ENCODE measurements at places on chromosomes 4 and X.

- DNase-seq: no peak
Observed at GRCh38 chrX:68941385-68941952, 112.6 kb downstream of the EFNB1 start.

GRCh38 chr4:122772311-122772710 is 39.8 kb downstream of the BBS12 start:
- no peak for DNase-seq

DNA sequence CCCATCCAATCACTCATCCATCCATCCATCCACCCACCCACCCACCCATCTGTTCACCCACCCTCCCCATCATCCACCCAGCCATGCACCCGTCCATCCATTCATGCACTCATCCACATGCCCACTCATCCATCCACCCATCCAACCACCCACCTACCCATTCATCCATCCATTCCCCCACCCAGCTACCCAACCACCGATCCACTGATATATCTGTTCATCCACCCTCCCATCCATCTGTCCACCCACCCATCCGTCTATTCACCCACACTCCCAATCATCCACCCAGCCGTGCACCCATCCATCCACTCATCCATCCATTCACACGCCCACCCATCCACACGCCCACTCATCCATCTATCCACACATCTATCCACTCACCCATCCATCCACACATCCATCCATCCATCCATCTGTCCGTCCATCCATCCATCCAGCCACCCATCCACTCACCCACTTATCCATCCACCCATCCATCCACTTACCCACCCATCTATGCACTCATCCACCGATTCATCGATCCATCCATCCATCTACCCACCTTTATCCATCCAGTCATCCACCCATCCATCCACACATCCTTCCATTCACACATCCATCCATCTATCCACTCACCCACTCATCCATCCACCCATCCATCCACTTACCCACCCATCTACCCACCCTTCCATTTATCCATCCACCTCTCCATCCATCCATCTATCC is 28.4 kb downstream of the ASMTL start:
- DNase-seq: no peak

DNA sequence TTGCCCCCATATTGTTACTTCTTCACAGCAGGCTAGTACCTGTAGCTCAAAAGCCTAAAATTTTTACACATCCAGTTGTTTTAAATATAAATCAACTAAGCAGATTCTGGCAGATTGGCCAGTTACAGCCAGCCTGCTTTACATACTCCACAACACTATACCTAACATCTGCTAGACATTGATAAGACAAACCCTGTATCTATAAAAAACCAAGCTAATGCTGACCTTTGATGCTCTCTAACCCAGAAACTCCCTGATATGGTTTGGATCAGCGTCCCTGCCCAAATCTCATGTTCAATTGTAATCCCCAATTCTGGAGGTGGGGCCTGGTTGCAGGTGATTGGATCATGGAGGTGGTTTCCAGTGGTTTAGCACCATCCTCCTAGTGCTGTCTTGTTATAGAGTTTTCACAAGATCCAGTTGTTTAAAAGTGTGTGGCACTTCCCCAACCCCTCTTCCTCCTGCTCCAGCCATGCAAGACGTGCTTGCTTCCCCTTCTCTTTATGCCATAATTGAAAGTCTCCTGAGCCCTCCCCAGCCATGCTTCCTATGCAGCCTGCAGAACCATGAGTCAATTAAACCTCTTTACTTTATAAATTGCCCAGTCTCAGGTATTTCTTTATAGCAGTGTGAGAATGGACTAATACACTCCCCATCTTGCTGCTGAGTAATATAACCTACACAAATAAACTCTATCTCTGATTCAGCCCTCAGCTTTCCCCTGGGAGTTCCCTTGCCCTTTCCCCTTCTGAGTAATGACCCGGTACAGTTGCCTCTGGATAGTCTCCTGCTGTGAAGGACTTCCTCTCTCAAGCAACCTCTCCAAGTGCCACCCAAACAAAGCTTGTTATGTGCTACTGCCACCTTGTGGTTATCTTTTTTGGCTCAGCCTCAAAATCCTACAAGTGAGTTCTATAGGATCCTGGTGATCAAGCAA is 39.6 kb downstream of the ZCCHC13 start:
- DNase-seq: peak; percentile 5

DNA sequence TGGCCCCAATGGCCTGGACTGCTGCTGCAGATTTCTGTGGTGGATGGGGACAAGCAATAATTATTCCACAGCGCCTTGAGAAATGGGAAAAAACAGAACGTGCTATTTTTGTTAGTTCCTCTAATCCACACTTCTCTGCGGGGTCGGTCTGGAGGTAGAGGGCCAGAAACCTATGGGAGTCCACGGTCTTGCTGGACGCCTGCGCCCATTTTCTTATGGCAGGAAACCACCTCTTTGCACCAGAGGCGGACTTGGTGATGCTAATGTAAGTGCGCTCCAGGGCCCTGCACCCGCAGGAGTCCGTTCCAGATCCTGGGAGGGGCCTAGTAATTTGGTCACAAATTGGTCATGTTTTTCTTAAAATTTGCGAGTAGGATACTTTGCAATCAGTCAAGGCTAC is 25.9 kb upstream of the CLDN24 start:
- no peak for DNase-seq

DNA sequence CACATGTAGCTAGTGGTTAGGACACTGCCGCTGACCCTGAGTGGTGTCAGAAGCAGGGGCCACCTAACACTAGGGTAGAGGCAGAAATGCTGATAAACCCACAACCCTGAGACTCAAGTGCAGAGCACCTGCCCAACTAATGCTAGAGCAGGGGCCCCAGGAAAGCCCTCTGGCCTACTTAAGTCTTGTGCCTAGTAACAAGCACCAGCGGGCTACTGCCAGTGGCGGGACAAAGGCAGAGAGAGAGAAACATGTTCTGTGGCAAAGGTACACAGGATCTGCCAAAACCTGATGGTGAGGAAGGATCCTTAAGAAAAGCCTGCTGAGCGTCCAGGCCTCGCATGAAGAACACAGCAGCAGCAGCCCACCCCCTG is 172.4 kb downstream of the PRDM5 start:
- no peak for DNase-seq

DNA sequence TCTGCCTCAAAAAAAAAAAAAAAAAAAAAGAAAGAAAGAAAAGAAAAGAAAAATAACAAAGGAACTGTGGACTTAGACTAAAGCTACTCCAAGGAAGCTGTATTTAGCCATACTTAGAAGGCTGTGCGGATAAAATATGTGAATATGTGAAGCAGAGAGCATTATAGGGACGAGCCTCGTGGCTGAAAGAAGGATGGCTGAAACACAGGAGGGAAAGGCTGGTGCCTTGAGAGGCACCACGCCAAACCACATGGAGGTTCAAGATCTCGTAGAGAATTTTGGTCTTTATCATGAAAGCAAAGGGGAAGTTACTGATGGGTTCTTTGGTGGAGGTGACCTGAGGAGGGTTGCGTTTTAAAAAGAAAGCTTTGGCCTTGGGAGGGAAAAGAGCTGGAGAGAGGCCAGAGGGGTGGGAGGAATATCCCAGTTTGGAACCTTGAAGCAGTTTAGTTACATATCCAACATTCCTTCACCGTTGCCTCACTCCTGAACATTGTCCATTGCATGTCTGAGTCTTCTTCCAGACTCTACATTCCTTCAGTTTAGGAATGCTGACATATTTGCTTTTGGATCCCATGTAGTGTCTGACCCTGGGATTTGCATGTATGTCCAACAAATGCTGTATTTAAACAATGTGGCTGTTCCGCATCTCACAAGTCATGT is 82.5 kb downstream of the CPE start:
- no peak for DNase-seq

DNA sequence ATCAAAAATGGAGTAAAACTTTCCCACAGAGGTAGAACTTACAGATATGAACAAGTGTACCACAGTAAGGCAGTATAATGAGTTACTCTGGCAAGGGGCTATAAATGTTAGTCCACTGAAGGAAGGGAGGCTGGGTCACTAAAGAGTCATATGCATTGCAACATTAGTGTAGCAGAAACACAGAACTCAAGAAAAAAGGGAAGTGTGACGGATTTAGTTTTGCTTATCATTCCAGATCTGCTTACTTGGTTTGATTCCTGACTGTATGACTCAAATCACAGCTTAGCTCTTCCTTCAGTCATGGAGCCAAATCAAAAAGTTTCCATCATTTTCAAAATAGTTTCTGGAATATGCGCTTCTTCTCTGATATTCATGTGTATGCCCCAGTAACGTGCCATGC is 148.7 kb downstream of the FSTL5 start:
- DNase-seq: no peak

DNA sequence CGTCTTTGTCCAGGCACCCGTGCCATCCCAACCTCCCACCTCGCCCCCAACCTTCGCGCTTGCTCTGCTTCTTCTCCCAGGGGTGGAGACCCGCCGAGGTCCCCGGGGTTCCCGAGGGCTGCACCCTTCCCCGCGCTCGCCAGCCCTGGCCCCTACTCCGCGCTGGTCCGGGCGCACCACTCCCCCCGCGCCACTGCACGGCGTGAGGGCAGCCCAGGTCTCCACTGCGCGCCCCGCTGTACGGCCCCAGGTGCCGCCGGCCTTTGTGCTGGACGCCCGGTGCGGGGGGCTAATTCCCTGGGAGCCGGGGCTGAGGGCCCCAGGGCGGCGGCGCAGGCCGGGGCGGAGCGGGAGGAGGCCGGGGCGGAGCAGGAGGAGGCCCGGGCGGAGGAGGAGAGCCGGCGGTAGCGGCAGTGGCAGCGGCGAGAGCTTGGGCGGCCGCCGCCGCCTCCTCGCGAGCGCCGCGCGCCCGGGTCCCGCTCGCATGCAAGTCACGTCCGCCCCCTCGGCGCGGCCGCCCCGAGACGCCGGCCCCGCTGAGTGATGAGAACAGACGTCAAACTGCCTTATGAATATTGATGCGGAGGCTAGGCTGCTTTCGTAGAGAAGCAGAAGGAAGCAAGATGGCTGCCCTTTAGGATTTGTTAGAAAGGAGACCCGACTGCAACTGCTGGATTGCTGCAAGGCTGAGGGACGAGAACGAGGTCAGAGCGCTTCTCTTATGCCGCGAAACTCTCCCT is at the start of gene TET2:
TSS of gene TET2 (plus strand) at position 601 of the 740 bp plus-strand sequence. CDS start 87,067 bp downstream, outside the sequence.
- peak; percentile 69 for DNase-seq

- DNase-seq: no peak
Observed at GRCh38 chr4:156581282-156582063, 390.1 kb downstream of the PDGFC start.

DNA sequence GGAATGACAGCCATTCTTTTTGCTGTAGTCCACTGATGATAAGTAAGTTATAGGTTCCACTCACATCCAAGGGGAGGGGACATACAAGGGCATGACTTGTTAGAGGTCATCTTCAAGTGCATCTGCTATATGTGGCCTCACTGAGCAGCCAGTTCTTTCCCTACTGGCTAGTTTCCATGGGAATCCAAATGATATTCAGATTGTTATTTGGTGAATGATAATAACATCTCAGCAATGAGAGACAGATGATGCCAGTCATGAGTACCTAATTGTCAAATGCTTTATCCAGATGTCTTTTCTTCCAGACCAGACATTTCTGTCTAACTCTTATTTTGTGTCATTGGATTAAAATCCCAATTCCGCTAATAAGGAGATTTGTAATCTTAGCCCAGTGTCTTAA is 460.4 kb upstream of the BOD1L1 start:
- no peak for DNase-seq

DNA sequence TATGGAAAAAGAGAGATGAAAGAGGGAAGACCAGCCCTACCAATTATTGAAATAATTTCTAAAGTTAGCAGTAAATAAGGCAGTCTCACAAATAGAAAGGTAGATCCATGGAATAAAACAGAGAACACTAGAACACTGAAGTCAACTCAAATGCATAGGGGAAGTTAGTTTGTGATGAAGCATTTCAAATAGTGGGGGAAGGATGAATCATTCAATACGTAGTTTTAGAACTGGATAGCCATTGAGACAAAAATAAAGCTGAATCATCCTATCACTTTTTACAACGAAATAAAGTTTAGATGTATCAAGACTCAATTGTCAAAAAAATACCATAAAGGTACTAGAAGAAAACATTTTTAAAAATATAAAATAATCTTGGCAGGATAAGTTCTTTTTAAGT is 143.2 kb upstream of the DGKK start:
- DNase-seq: no peak

GRCh38 chrX:153944140-153944799 is at the start of gene RENBP:
TSS of gene RENBP (minus strand) at chrX:153944643. CDS start at chrX:153944610, 33 bp downstream.
- DNase-seq: no peak

- no peak for DNase-seq
Observed at GRCh38 chr4:67521506-67521905, 23.8 kb downstream of the CENPC start.

- no peak for DNase-seq
Observed at GRCh38 chrX:136597954-136598353, 50.0 kb upstream of the CD40LG start.

DNA sequence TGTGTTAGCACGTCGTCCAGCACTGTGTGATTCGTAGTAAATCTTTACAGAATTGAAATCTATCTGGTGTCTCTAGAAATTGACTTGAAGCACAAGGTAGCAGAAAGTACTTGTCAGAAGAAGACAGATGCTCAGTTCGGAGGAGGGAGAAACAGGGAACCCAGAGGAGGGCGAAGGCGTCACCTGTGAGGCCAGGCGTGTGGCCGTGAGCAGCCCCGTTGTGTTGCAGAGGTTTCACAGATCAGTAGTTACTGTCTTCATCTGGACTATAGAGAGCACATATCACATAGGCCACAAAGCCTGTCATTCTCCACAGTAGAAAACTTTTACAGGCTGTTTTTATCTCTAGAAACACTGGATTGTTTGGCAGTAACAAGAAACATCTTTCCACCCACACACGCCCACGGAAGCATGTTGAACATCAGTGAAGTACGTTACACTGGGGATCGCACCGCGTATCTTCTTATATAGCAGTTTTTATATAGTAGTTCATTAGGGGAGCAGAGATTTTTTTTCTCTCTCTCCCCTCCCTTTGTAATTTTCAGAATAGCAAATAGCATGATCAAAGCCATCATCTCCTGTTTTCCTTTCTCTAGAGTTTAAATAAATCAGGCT is 48.1 kb upstream of the TLR3 start:
- no peak for DNase-seq

DNA sequence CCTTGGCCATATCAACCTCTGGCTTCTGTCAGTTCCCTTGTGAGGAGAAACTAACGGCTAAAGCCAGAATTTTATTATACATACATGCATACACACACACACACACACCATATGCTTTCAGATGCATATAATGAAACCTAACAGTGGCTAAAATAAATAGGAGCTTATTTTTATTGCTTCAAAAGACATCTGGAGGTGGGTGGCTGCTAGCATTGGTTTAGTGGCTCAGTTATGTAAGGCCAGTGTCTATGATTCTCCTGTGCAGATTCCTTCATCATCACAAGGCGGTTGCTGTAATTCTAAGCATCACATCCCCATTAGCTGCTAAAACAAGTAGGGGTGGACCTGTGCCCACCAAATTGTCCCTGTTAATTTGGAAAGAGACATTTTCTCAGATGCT is 110.8 kb downstream of the MAPK10 start:
- DNase-seq: no peak

GRCh38 chrX:143632625-143633410 is 3.1 kb downstream of the SLITRK4 start:
- no peak for DNase-seq

DNA sequence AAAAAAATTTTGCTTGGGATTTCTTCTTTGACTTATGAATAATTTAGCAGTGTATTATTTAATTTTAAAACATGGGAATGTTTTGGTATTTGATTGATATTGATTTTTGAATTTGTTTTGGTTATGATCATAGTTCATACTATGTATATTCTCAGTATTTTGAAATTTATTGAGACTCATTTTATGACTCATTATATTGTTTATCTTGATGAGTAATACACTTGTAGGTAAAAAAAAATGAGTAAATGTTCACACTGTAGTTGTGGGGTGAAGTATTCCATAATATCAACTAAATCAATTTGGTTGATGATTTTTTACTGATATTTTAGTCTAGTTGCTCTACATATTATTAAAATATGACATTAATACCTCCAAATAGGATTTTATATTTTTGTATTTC is 1142.2 kb downstream of the ADGRL3 start:
- DNase-seq: no peak

Data from stimulated activated CD4-positive, alpha-beta T cell treated with anti-CD3 and anti-CD28 coated beads, Interleukin-15, amount 100 ng/mL, for 1 hour (primary cell).